ENCODE measurements at places on chromosomes 3 and 15.

GRCh38 chr3:136197159-136197793, 1.1 kb upstream of the MSL2 start:
- no peak for DNase-seq

GRCh38 chr3:94779699-94780098, 716.8 kb downstream of the NSUN3 start:
- no peak for DNase-seq

- no peak for DNase-seq
Measured at GRCh38 chr3:159619341-159619885, 369.2 kb upstream of the IL12A start.

DNA sequence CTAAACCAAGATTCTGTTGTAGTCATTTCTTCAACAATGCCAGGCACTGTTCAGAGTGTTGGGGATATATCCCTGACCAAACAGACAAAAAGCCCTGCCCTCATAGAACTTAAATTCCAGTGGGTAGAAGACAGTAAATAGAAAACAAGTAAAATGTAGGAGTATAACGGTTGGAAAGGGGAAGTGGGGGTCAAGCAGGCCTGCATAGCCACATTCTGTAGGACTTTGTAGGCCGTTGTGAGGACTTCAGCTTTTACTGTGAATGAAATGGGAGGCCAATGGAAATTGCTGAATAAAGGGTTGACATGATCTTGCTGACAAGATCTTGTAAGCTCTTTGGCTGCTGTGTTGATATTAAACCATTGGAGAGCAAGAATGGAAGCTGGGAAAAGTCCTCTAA, 1.8 kb downstream of the MRPS11 start:
- no peak for DNase-seq

DNA sequence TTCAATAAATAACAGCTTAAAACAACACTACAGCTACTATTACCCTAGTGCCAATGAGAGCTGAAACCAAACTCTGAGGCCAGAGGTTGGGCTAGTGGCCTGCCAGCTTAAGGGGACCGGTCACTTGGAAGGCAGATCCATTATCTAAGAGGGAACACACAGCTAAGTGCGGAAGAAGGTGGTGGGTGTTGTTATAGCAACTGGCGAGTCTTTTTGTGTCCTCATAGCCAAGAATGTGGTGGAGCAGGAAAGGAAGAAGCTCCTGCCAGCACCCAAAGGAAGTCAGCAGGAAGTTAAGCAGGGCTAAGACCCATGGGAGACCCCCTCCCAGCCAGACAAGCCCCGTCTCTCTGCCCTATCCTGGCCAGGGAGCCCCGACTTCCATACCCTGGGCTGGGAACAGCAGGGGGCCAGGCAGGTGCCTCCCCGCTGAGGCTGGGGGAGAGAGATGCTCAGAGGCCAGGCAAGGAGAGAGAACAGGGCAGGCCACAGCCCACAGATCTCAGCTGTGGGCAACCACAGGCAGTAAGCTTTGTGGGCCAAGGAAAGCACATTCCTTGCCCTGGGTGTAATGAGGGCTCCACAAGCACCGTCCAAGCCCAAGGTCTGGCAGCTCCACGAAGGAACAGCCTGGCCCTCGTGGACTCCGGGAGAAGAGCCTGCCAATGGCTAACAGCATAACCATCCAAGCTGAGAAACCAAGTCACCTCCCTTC, 34.0 kb upstream of the HRH1 start:
- no peak for DNase-seq

GRCh38 chr3:150945226-150946032, 27.1 kb downstream of the CLRN1 start:
- no peak for DNase-seq

DNA sequence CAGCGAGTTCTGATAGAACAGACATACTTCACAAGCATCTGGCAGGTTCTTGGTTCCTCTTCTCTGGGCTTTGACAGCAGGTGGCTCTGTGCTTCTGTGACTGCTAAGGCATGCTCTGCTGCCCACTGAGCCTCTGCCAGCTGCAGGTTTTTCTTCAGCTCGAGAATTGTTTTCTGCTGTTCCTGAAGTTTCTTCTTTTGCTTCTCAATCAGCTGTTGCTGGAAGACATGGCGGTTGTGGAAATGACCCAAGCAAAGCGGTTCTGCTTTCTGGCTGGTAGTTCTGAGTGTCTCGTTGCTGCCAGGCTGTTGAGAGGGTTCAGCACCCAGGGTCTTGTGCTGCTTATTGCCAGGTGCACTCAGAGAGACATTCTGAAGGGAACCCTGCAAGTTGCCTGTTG, 50.8 kb downstream of the CCDC191 start:
- no peak for DNase-seq

GRCh38 chr3:7396534-7396933, 535.6 kb downstream of the GRM7 start:
- DNase-seq = no peak

DNA sequence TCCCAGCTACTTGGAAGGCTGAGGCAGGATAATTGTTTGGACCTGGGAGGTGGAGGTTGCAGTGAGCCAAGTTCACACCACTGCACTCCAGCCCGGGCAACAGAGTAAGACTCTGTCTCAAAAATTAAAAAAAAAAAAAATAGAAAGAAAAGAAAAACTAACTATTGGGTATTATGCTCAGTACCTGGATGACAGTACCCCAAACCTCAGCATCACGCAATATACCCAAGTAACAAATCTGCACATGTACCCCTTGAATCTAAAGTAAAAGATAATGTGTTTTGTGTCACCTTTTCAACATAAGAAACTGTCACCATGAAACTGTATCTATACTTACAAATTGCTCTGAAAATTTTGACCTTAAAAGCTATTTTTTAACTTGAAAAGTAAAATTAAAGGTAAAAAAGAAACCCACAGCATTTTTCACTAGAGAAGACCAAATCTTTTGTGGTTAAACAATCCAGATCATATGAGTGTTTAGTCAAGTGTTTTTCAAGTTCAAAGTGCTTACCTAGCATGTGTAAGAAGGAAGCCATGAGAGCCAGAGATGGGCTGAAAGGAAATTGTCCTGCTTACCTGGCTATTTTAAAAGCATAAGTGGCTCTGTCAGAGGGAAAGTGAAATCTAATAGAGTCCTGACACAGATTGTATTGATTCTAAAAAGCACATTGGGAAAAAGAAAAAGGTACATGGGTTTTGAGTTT, 50.5 kb downstream of the MYO1E start:
- no peak for DNase-seq

All from amniotic stem cell (primary cell).